Myocyte (in vitro differentiated cells): ENCODE measurements at places on chromosomes 3 and 15. TPM values are rescaled to one million over a fixed set of nuclear protein-coding genes. Genes with fewer than 3 reads are reported as not detected.

- no peak for DNase-seq
Observed at GRCh38 chr15:33242165-33242564, 47.7 kb upstream of the FMN1 start.

- no peak for DNase-seq
Observed at GRCh38 chr3:113409676-113410075, 31.6 kb downstream of the CFAP44 start.

- DNase-seq: no peak
Observed at GRCh38 chr3:168858327-168858726, 762.6 kb upstream of the GOLIM4 start.

FOXB1 gene
- not detected in 2 replicates for total RNA-seq

GPR62 gene
- not detected in 2 replicates for total RNA-seq

PATL2 gene
- total RNA-seq: 0.19 and 0.73 TPM in 2 replicates

DNA sequence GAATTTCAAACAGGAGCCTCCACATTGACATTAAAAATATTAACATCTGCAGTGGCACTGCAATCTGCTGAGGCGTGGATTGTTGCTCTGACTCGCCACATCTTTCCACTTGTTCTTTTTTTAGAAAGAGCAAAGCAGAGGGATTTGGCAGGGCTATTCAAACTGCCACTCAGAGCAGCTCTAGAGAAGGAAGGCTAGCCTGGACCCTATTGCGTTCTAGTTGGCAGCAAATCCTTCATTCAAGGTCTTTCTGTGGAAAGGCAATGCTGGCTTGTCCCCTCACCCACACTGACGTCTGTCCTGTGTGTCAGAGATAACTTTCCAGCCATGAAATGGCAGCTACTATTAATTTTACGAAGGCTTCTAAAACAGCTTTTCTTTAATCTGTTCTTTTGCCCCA lies 483.2 kb upstream of the SGO1 start:
- DNase-seq: peak; percentile 61

DNA sequence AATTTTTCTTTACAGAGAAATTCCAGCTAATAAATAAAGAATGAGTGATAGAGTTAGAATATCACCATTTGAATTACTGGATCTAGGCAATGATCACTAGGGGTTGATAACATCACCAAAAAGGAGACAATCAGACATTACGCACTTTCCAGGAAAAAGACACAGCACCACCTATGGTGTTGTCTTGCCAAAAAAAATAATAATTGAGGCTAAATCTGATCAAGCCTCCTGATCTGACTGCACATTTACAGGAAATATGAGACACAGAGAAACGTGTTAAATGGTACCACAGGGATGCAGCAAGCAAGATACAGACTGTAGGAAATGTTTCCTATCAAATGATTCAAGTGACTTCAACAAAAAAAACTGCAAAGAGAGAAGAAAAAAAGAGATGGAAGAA lies 92.8 kb downstream of the EOMES start:
- no peak for DNase-seq

GRCh38 chr3:196472286-196472685 lies 31.3 kb downstream of the RNF168 start:
- no peak for DNase-seq

GRCh38 chr15:56929399-56929798 lies 11.0 kb downstream of the TCF12 start:
- no peak for DNase-seq

DNA sequence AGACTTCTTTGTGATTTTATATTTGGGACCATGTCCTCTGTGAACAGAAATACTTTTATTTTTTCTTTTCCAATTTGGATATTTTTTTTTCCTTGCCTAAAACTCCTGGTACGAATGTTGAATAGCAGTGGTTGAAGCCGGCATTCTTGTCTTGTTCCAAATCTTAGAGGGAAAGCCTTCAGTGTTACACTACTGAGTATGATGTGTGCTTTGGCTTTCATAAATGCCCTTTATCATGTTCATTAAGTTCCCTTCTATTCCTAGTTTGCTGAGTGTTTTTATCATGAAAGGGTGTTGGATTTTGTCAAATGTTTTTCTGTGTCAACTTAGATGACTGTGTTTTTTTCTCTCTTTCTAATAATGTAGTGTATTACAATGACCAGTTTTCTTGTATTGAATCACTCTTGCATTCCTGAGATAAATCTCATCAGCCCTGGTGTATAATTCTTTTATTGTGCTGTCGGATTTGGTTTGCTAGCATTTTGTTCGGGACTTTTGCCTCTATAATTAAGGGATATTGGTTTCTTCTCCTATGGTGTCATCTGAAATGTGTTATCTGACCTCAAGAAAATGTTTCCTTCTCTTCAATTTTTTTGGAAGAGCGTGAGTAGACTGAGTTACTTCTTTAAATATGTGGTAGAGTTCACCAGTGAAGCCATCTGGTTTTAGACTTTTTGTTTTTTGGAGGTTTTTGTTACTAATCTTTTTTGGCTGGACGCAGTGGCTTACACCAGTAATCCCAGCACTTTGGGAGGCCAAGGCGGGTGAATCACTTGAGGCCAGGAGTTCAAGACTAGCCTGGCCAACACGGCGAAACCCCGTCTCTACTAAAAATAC lies 33.3 kb downstream of the MAP1A start:
- peak; percentile 17 for DNase-seq

DNA sequence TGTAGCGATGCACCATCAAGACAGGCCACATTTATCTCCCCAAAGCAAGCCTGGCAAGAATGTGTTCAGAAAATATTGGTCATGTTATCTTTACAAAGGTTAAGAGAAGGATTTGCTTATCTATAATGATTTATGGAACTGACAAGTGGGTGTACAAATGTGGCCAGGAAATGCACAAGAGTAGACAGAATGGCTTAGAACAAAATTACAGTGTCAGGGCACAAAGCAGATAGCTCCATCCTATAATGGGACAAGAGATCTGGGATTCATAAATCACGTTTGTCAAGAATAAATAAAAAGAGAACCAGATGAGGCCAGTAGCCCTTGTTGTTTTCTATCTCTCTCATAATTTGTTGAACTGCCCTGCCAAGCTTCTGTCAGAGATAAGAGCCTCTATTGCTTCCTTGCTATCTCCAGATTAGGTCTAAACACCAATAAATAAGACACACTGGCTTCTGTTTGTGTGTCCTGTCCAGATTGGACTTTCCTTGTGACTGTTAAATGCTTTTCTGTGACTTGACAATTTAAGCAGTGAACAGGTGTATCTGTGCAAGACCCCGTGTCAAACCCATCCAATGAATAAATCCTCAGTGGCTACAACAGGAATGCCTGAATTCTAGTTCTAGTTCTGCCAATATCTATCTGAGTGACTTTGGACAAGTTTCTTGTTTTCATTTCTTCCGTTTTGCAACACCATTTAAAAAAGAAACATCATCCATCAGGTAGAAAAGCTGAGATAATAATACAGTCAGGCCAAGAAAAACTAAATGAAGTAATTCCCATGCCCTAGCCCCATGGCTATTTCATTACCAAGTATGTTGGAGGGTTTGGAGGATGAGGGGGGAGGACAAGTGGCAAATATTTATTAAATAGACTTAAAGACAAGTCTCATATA lies 157.2 kb downstream of the DCLK3 start:
- no peak for DNase-seq

DNA sequence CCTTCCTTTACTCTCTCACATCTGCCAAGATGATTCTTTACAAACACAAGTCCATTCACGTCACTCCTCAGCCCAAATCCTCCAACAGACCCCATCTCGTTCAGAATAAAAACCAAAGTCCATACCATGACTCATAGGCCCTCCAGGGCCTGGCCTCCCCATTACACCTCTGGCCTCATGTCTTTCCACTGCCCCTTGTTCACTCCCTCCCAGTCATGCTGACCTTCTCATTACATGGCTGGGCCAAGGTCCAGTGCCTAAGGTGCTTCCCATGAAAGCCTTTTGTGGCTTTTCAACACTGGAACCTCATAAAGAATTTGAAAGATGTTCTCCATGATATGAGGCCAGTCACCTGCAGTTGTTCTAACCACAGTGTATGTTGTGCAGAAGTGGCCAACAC lies 44.5 kb downstream of the NEK10 start:
- DNase-seq: no peak

DNA sequence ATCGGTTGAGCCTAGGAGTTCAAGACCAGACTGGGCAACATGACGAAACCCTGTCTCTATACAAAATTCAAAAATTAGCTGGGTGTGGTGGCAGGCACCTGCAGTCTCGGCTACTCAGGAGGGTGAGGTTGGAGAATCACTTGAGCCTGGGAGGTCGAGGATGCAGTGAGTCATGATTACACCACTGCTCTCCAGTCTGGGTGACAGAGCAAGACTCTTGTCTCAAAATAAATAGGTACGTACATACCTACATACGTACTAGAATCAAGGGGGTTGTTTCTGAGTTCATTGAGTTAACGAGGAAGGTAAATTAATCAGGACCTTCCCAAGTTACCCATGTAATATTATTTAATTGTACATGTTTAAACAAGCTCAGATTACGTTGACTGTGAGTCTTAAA lies 97.5 kb downstream of the CHL1 start:
- no peak for DNase-seq

TLR9 gene
- total RNA-seq: 0.05 TPM in 1 of 2 replicates, not detected in the other

PLA2G4B gene
- total RNA-seq: 2.0 and 4.1 TPM in 2 replicates
